Activated CD4-positive, alpha-beta T cell treated with anti-CD3 and anti-CD28 coated beads for 24 hours (primary cell): ENCODE measurements at places on chromosomes 5 and 9.
A peak's percentile ranks its signal among the peaks of the same experiment; 100 is the strongest.

- DNase-seq: no peak
These were observed 11.1 kb upstream of the ORM1 start for GRCh38 chr9:114311571-114312512.

- no peak for DNase-seq
These were observed 289.1 kb downstream of the EBF1 start for GRCh38 chr5:158810615-158811014.

- no peak for DNase-seq
These were observed 127.0 kb downstream of the CCDC192 start for GRCh38 chr5:127830157-127830556.

- DNase-seq: no peak
These were observed 59.0 kb upstream of the DNAH5 start for GRCh38 chr5:14003513-14003912.

GRCh38 chr9:2655411-2655901, 33.9 kb downstream of the VLDLR start:
- DNase-seq: peak; percentile 11

- no peak for DNase-seq
These were observed 303.8 kb downstream of the EDIL3 start for GRCh38 chr5:84080908-84081307.

GRCh38 chr5:10478436-10478835, 36.8 kb downstream of the ROPN1L start:
- DNase-seq: no peak

- DNase-seq: no peak
These were observed 45.7 kb upstream of the FAM170A start for GRCh38 chr5:119583684-119584083.

- DNase-seq: no peak
These were observed 211.8 kb downstream of the GRIA1 start for GRCh38 chr5:153702265-153702664.

DNA sequence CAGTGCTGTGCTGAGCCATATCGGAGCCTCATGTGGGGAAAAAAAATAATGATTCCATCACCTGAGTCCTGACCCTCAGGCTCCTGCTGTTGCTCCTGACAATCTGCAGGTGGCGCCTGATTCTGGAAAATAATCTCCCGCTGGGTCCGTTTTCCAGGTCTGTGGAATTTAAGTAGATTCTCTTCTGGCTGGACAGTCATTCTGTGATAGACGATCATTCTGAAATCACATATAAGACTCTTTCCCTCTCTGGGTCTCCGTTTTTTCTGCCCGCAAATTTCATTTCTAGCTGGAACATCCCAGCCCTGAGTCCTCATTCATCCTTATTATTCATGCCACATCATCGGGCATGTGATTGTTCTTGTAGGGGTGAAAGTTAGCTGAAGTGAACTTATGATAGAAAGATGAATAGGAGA, 22.1 kb upstream of the STXBP1 start:
- DNase-seq: no peak

DNA sequence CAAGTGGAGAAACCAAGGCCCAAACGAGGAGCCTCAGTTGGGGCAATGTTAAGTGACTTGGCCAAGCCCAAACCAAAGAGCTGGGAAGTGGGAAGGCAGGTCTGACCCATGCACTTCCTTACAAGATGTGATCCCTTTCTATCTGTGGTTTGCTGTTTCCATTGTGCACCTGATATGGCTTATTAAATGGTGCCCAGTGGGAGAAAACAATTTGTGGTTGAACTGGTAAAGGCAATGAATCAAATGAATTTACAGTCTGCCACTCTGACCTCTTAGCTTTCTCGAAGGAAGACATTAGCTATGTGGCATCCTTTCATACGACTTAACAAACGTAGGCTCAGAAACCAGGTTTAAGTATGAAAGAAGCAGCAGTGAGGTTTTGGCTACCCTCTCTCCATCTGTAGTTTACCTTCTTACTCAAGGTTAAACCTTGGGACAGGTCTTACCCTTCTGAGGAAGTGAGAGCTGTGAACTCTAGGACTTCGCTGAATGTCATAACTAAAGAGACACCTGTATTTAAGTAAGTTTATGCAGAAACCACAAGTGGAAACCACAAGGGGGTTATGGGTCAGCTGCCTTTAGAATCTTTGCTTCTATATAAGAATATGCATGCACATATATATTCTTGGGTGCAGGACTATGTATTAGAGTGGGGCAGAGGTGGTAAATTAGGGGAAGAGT, 100.5 kb upstream of the SPATA31D4 start:
- DNase-seq: no peak

GRCh38 chr5:146313027-146313426, 25.6 kb upstream of the POU4F3 start:
- no peak for DNase-seq

- no peak for DNase-seq
These were observed 161.6 kb upstream of the FBXL17 start for GRCh38 chr5:108543486-108543885.

- DNase-seq: no peak
These were observed 62.0 kb downstream of the AMBP start for GRCh38 chr9:114016101-114016500.

GRCh38 chr9:136508729-136509500, 26.1 kb upstream of the SEC16A start:
- DNase-seq: no peak

DNA sequence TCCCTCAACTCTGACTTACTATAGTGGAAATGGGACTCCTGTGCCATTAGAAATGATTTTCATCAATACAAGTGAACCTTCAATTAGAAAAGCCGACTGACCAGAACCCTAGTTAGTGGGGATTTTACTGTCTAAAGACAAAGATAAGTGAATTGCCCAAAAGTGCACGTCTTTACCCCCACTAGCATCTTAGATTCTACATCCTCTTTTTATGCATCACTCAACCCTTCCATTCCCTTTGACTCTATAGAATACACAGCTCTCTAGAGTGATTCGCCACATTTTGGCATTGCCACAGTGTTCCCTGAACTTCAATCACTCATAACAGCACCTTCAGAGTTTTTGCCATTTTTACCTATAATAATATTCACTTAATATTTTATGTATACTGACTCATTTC, 226.6 kb downstream of the EBF1 start:
- no peak for DNase-seq

GRCh38 chr5:157718519-157718918, 12.7 kb upstream of the THG1L start:
- DNase-seq: no peak

- DNase-seq: no peak
These were observed 13.9 kb upstream of the OSMR start for GRCh38 chr5:38831909-38832308.

GRCh38 chr5:80754900-80755299, 100.1 kb upstream of the DHFR start:
- DNase-seq: no peak

- no peak for DNase-seq
These were observed 105.3 kb downstream of the PAX5 start for GRCh38 chr9:36928670-36929349.

DNA sequence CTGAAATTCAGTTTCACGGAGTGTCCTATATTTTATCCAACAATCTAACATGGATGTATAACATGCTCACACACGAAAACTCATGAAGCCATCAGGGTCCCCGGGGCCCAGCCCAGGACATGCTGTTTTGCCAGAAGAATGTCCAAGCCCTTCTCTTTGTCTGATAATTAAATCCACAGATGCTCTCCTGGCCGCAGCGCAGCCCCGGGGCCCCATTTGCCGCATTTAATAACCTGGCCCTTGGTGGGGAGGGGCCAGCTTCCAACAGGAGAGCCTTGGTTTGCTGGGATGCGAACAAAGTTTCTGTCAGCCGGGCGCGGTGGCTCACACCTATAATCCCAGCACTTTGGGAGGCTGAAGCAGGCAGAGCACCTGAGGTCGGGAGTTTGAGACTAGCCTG, 30.0 kb downstream of the PLPP7 start:
- DNase-seq: no peak

GRCh38 chr9:7172154-7173115, 414.7 kb downstream of the KDM4C start:
- no peak for DNase-seq

- no peak for DNase-seq
These were observed 102.4 kb upstream of the RFX3 start for GRCh38 chr9:3628239-3628638.

- DNase-seq: peak; percentile 47
These were observed 13.9 kb downstream of the REXO4 start for GRCh38 chr9:133403766-133404453.

DNA sequence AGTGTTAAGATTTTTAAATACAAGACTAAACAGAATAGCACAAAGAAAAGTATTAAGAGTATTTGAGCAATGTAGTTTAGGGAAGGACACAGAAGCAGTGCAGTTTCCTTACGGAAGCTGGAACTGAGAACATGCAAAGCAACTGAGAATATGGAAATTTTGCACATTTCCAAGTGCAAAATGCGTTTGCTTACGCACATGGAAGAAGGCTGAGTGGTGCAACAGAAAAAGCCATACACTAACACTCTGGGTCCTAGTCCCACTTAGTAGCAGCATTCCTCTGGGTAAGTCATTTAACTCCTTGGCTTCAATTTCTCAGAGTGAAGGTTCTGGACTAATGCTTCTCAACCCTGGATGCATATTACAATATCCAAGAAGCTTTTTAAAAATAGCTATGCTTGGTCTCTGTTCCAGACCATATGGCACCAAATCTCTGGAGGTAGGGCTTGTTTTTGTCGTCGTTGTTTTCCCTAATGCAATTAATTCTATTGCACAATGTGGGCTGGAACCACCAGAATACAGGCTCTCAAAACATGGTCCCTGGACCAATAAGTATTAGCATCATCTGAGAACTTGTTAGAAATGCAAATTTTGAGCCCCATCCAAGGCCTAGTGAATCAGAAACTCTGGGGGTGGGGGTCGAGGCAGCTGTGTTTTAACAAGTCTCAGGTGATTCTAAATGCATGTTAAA, 65.2 kb upstream of the DEPDC1B start:
- no peak for DNase-seq

- DNase-seq: no peak
These were observed 995 bp upstream of the MSMP start for GRCh38 chr9:35755071-35755470.
